ENCODE measurements at places on chromosomes 12 and 14. TPM values are rescaled to one million over a fixed set of nuclear protein-coding genes. Genes with fewer than 3 reads are reported as not detected.

TCL1A gene
- not detected for total RNA-seq

DNA sequence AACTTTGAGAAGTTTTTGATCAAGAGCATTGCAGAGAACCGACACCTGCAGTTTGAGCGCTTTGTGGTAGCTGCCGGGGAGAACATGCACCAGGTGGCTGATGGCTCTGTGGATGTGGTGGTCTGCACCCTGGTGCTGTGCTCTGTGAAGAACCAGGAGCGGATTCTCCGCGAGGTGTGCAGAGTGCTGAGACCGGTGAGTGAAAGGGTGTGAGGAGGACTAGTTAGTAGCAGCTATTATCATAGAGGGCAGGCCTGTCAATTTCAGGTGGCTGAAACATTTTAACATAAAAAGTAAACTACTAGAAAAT is 27.0 kb upstream of the HIGD1C start:
- H3K4me3 ChIP-seq, result peak overlapping the region; percentile 80
- no peak for DNase-seq
- H3K27ac ChIP-seq, result peak overlapping the region; percentile 95
- H3K4me1 ChIP-seq, result peaks cover 36% of the 10 kb centered on the region
- peaks cover 15% of the 10 kb centered on the region for H3K36me3 ChIP-seq
- H3K27me3 ChIP-seq, result no peaks in the 10 kb centered on the region

DNA sequence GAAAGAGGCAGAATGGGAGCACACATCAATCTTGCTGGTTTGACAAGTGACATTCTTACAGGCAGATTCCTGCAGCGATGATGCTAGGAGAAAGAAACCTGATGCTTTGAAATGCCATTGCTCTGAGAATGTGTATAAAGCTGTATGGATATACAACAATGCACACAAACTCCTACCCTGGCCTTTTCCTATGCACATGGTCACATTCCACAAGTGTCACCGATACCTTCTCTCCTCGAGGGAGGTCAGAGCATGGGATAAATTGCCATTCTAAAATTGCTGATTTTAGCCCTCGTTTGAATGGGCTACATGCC is 11.9 kb downstream of the FGF6 start:
- no peak overlapping the region for H3K4me3 ChIP-seq
- H3K36me3 ChIP-seq, result no peaks in the 10 kb centered on the region
- DNase-seq, result no peak
- no peaks in the 10 kb centered on the region for H3K27me3 ChIP-seq
- no peaks in the 10 kb centered on the region for H3K4me1 ChIP-seq
- no peak overlapping the region for H3K27ac ChIP-seq

TMEM132D gene
- not detected for total RNA-seq

- no peak for DNase-seq
- no peaks in the 10 kb centered on the region for H3K4me1 ChIP-seq
- H3K4me3 ChIP-seq, result no peak overlapping the region
- H3K36me3 ChIP-seq, result no peaks in the 10 kb centered on the region
These were observed 68.2 kb upstream of the E2F7 start for GRCh38 chr12:77133566-77133965.

GRCh38 chr12:48296586-48297282 is 54.0 kb downstream of the ZNF641 start:
- H3K27ac ChIP-seq, result no peak overlapping the region
- peak; percentile 88 for DNase-seq
- H3K4me3 ChIP-seq, result peak overlapping the region; percentile 49
- H3K4me1 ChIP-seq, result peaks cover 3% of the 10 kb centered on the region

GRCh38 chr12:18332173-18332572 is 70.9 kb downstream of the PIK3C2G start:
- DNase-seq, result no peak
- H3K27me3 ChIP-seq, result no peaks in the 10 kb centered on the region
- no peak overlapping the region for H3K4me3 ChIP-seq

EIF2S3B gene
- not detected for total RNA-seq

- H3K36me3 ChIP-seq, result no peaks in the 10 kb centered on the region
- DNase-seq, result no peak
- no peak overlapping the region for H3K4me3 ChIP-seq
- H3K27me3 ChIP-seq, result no peaks in the 10 kb centered on the region
- H3K27ac ChIP-seq, result no peak overlapping the region
These were observed 343.2 kb downstream of the ZFP36L1 start for GRCh38 chr14:68449561-68450181.

- no peaks in the 10 kb centered on the region for H3K27me3 ChIP-seq
- no peaks in the 10 kb centered on the region for H3K36me3 ChIP-seq
- DNase-seq, result no peak
- no peak overlapping the region for H3K27ac ChIP-seq
These were observed 18.0 kb upstream of the RNASE10 start for GRCh38 chr14:20487396-20487725.

DNA sequence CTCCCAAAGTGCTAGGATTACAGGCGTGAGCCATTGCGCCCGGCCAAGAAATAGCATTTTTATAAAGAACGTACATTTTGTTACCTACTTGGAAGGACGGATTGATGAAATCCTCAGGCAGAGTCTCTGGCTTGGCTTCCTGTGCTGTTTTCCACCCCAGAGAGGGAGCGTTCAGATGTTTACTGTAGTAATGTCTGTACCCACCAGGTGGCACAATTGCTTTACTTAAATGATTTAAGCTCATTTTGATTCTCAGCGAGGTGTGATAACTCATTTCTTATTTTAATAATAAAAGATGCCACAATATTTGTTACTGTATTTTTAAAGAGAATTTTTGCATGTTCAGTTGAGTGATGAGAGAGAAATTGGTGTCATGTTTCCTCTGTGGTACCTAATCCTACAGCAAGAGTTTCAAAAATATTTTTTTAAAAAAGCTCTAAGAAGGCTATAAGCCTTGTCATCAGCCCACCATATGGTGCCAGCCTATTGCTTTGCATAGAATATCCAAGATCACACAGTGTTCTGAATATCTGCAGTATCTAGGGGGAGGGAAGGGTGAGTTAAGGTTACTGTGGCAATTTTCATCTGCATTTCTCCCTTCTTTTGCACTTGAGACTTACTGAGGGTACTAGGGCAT is 82.6 kb upstream of the TRAF3 start:
- H3K4me3 ChIP-seq, result no peak overlapping the region
- peaks cover 14% of the 10 kb centered on the region for H3K4me1 ChIP-seq
- no peaks in the 10 kb centered on the region for H3K36me3 ChIP-seq
- peak; percentile 55 for DNase-seq
- H3K27me3 ChIP-seq, result no peaks in the 10 kb centered on the region
- no peak overlapping the region for H3K27ac ChIP-seq

DNA sequence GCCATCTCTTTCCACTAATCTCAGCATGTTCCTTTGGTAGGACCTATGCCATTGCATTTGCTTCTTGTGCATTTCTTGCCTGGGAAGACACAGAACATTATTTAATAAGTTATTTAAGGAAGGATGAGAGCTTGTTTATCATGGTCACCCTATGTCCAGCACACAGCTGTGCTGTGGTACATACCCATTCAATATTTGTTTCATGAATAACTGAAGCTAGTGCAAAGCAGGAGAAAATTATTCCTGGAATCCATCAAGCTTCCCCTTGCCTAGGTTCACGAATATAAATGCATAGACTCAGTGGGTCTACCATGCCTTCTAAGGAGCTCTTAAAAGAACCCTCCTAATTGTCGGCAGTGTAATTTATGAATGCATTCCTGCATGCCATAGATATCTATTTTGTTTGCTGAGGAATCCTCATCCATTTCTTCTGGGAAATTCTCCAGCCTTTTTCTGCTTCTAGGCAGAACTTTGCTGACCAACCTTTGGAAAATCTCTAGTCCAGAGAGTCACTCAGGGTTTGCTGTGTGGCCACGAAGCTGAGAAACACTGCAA is 599.8 kb upstream of the TMEM132C start:
- H3K4me3 ChIP-seq, result no peak overlapping the region
- no peak overlapping the region for H3K27ac ChIP-seq
- DNase-seq, result no peak

DNA sequence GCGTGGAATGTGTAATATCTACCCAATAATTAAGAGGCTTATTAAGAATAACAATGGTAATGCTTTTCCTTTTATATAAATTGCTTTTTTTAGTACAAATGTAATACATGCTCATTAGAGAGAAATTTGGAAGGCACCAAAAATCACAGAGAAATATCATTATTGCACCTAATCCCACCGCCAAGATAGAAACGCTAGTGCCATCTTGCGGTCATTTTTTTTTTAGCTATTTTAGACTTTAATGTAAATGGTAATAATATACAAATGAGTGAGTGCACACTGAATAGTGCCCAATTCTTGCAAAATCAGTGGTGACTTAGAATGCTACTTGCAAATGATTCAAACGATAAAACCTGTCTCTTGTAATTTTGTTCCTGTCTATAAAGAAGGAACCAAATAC is 576.8 kb upstream of the TMEM132C start:
- no peak for DNase-seq
- H3K4me3 ChIP-seq, result no peak overlapping the region
- H3K36me3 ChIP-seq, result no peaks in the 10 kb centered on the region
- H3K27me3 ChIP-seq, result no peaks in the 10 kb centered on the region

DNA sequence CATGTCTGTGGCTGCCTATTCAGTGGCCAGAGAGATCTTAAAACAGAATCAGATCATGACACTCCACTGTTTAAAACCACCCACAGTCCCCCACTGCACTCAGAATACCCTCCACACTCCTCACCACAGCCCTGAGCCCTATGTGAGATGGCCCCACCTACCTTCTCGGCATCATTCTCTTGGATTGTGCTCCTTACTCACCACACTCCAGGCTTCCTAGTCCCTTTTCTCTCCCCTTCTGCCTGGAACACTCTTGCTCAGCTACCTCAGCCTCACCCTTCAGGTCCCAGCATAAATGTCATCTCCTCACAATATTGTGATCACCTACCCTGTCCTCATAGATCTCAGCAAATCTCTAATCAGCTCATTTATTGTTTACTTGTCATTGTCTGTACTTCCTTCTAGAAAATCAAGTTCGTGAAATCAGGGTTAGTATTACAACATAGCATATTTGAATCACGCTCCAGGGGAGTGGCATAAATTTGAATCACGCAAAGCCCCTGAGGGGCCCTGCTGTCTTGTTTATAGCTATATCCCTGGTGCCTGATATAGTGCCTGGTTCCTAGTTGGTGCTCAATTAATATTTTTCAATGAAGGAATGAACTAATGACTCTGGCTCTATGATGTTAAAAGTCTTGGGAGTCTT is 42.8 kb downstream of the SLC35F4 start:
- H3K27me3 ChIP-seq, result no peaks in the 10 kb centered on the region
- H3K27ac ChIP-seq, result no peak overlapping the region
- no peaks in the 10 kb centered on the region for H3K36me3 ChIP-seq
- no peak overlapping the region for H3K4me3 ChIP-seq
- DNase-seq, result no peak

- H3K27me3 ChIP-seq, result no peaks in the 10 kb centered on the region
- no peak for DNase-seq
- no peak overlapping the region for H3K4me3 ChIP-seq
- H3K27ac ChIP-seq, result no peak overlapping the region
- H3K36me3 ChIP-seq, result no peaks in the 10 kb centered on the region
These were observed 163.7 kb downstream of the GXYLT1 start for GRCh38 chr12:41981013-41981412.

TGM1 gene
- total RNA-seq, result 2.8 TPM

JPH4 gene
- 0.54 TPM for total RNA-seq

GRCh38 chr12:109378569-109378968 is 30.9 kb downstream of the MYO1H start:
- no peak overlapping the region for H3K4me3 ChIP-seq
- no peak overlapping the region for H3K27ac ChIP-seq
- H3K36me3 ChIP-seq, result no peaks in the 10 kb centered on the region
- no peak for DNase-seq

MYO1H gene
- total RNA-seq, result not detected

E2F7 gene
- not detected for total RNA-seq

DNA sequence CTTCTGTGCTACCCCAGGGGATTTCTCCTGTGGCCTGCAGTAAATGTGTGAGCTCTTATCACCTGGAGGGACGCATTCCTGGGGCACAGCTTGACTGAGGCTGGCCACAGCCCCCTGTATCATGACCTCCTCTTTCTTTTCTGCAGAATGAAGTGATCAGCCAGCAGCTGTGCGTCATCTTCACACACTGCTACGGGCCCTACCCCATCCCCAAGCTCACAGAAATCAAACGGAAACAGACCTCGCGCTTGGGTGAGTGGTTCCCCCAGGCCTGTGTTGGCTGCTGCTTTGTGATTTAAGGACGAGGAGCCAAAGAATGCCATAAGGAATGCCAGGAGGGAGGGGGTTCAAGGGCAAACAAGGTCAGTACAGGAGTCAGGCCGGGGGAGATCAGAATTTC is 50.5 kb upstream of the PWP1 start:
- no peak overlapping the region for H3K4me3 ChIP-seq
- H3K36me3 ChIP-seq, result no peaks in the 10 kb centered on the region
- peak overlapping the region; percentile 6 for H3K27ac ChIP-seq

GRCh38 chr14:28488684-28489083 is 277.9 kb upstream of the FOXG1 start:
- no peak for DNase-seq
- no peak overlapping the region for H3K4me3 ChIP-seq
- no peak overlapping the region for H3K27ac ChIP-seq

GRCh38 chr14:105326891-105327694 is 12.5 kb downstream of the PACS2 start:
- DNase-seq, result no peak
- H3K4me1 ChIP-seq, result peaks cover 27% of the 10 kb centered on the region
- no peaks in the 10 kb centered on the region for H3K27me3 ChIP-seq
- H3K36me3 ChIP-seq, result no peaks in the 10 kb centered on the region
- H3K4me3 ChIP-seq, result no peak overlapping the region
- no peak overlapping the region for H3K27ac ChIP-seq

PRH2 gene
- total RNA-seq, result not detected

GRCh38 chr12:109264943-109265650 is 44.0 kb downstream of the FOXN4 start:
- no peaks in the 10 kb centered on the region for H3K27me3 ChIP-seq
- no peaks in the 10 kb centered on the region for H3K4me1 ChIP-seq
- DNase-seq, result no peak

DNA sequence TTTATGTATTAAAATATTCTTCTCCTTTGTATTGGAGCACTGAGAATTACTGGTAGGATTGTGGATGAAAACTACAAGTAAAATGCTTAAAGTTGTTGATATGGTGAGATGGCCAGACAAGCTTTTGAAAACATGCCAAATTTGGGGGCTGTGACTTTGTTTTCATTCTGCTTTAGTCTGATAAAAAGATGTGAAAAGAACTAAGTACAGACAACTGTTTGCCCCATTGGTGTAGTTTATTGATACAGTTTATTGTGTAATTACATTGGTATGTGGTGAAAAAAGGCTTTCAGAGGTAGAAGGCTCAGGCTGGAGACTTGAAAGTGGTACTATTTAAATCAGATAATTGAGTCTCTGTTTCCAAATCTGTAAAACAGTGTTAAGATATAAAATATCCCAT is 746.8 kb downstream of the DIO2 start:
- DNase-seq, result no peak
- no peak overlapping the region for H3K4me3 ChIP-seq

Data from thyroid gland (tissue), 4 donors.